Small intestine (tissue), 16 donors: ENCODE measurements at places on chromosomes 5 and 9. TPM values are rescaled to one million over a fixed set of nuclear protein-coding genes. Genes with fewer than 3 reads are reported as not detected.

The HAPLN1 gene
- polyA plus RNA-seq = 0.07 TPM

The SUSD3 gene
- polyA plus RNA-seq = 3.7 TPM

The TMEM8B gene
- polyA plus RNA-seq = 6.6 TPM

The PRRC1 gene
- polyA plus RNA-seq = 35.9 TPM
